Right ventricle myocardium inferior (tissue), 1 donor: ENCODE measurements at places on chromosomes 12 and 14. TPM values are rescaled to one million over a fixed set of nuclear protein-coding genes. Genes with fewer than 3 reads are reported as not detected.

- no peak for DNase-seq
Measured at GRCh38 chr14:24238123-24238522, 4.3 kb downstream of the TINF2 start.

- DNase-seq = no peak
Measured at GRCh38 chr14:92425101-92425500, 88.5 kb upstream of the RIN3 start.

DNA sequence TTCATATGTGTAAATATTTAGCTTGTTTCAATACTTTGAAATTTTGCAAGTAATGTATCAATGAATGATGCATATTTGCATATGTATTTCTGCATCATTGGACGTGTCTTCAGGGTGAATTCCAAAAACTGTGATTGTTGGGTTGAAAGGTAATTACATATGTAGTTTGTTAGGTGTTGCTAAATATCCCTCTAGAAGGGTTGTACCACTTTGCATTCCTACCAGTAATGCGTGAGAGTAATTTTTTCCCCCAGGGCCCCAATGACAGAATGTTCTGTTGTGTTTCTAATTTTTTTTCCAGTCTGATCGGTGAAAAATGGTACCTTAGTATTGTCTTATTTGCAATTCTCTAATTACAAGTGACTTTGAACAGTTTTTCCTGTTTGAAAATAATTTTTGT, 408.9 kb downstream of the NAV3 start:
- no peak for DNase-seq

DNA sequence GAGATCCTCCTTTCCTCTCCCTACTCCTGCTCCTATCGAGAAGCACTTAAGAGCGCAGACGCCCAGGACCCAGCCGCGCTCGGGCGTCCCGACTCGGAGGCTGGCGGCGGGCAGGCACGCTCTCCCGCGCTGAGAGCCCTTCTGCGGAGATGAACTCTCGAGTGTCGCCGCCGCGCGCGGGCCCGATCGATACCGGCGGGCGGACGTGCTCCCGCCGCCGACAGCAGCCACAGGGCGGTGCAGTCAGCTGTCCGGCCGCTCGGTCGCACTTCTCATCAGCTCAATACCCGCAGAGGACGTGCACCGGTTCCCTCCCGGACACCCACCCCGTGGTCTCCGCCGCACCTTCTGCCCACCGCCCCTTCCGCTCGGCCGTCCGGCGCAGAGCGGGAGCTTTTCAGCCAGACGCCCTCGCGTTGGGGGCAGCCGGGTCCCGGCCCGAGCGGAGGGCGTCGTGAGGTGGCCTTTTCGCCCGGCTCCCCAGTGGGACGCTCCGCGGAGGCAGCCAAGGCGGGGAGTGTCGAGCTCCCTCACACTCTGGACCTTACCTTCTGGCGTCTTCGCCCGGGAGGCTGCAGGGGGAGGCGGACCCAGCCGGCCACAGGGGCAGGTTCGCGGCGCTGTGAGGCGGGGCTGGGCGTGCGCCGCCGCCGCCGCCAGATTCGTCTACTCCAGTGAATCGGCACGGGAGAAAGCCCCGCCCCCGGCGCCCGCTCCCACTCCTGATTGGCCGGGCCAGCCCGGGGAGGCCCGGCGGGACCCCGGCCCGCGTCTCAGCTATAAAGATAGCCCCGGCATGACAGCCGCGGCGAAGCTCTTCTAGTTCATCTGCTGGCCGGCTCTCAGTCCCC, at the start of gene INSM2:
INSM2 (plus strand) TSS at position 808 of the 851 bp plus-strand sequence. CDS start 89 bp downstream, outside the sequence.
- DNase-seq = peak; percentile 68

GRCh38 chr14:33369972-33370371, 431.3 kb downstream of the NPAS3 start:
- no peak for DNase-seq

- no peak for DNase-seq
Measured at GRCh38 chr14:73696466-73697400, 17.5 kb downstream of the PNMA1 start.

DNA sequence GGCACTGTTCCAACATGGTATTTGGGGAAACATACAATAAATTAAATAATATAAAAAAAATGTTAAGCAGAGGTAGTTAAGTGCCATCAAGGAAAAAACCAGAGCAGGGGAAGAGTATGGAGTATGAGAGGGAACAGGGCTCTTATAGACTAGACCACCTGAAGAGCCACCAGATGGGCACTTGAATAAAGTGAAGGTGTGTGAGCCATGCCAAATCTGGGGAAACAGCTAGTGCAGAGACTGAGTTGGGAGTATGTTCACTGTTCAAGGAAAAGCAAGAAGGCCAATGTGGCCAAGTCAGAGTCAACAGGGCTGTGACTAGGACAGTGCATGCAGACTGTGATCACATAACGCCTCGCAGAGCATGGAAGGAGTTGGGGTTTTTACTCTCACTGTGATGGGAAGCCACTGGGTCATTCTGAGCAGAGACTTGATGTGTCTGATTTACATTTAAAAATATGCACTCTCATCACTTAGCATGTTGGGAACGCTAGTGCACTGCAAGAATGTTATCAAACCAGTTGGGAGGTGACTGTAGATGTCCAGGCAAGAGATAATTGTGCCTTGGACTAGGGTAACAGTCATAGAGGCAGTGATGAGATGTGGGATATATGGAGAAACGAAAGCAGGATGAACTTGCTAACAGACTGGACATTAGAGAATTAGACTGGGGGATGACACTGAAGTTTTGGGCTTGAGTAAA, 25.6 kb downstream of the NDUFA12 start:
- DNase-seq = no peak

- no peak for DNase-seq
Measured at GRCh38 chr14:94793901-94794300, 24.0 kb upstream of the GSC start.

- DNase-seq = no peak
Measured at GRCh38 chr12:89529738-89530137, 3.9 kb upstream of the POC1B start.

DNA sequence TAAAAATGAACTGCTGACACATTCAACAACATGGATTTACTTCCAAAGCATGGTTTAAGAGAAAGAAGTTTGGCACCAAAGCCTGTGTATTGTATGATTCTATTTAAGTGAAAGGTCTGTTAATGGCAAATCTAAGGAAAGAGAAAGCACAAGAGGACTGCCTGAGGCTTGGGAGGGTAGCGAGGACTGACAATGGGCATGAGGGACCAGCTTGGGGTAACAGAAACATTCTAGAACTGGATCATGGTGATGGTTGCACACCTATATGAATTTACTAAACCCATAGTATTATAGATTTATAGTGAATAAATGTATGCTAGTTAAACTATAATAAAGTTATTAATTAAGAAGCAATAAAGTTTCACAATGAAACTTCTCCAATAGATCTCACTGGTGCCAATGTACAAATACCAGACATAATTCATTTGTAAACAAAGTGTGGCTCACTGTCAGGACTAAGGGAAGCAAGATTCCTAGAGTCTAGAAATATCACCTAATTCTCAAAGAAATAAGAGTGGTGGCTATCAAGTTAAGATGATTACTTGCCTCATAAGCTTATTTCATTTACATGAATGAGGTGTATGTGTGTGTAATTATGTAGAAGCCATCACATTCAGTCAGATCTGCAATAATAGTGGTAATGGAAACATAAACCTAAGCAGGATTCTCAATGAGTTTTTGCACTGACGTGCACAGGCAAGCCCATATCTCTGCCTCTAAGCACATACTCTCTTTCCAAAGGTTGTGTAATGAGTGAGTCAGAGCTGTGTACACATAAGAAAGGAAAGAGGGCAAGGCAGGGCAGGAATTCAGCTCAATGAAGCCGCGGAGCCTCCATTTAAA, 353.4 kb downstream of the KCNH5 start:
- DNase-seq = no peak

GRCh38 chr14:75141062-75141461, 14.2 kb upstream of the NEK9 start:
- no peak for DNase-seq

- no peak for DNase-seq
Measured at GRCh38 chr12:87094356-87094755, 838.2 kb upstream of the MGAT4C start.

- no peak for DNase-seq
Measured at GRCh38 chr14:26191123-26191522, 406.7 kb downstream of the NOVA1 start.

- no peak for DNase-seq
Measured at GRCh38 chr14:75826599-75826998, 155.2 kb downstream of the TGFB3 start.

- DNase-seq = no peak
Measured at GRCh38 chr12:112559784-112560183, 141.0 kb downstream of the PTPN11 start.

DNA sequence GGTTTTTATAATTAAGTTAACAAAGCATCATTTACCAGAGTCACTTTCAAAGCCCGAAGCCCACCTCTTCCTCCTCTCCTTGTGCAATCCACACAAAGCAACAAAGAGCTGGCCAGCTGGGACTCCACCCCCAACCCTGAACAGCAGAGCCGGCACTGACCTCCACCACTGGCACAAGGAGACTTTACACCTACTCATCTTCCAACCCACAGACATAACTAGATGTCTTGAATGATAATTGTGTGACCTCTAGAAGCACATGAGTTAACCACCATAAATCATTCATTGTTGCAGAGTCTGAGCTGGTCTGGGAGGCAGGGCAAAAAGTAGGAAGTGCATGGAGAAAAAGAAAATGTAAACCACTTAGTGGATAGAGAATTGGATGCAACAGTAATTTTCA, 72.2 kb downstream of the ST8SIA1 start:
- no peak for DNase-seq

- DNase-seq = no peak
Measured at GRCh38 chr12:58291106-58291505, 349.7 kb downstream of the ATP23 start.

DNA sequence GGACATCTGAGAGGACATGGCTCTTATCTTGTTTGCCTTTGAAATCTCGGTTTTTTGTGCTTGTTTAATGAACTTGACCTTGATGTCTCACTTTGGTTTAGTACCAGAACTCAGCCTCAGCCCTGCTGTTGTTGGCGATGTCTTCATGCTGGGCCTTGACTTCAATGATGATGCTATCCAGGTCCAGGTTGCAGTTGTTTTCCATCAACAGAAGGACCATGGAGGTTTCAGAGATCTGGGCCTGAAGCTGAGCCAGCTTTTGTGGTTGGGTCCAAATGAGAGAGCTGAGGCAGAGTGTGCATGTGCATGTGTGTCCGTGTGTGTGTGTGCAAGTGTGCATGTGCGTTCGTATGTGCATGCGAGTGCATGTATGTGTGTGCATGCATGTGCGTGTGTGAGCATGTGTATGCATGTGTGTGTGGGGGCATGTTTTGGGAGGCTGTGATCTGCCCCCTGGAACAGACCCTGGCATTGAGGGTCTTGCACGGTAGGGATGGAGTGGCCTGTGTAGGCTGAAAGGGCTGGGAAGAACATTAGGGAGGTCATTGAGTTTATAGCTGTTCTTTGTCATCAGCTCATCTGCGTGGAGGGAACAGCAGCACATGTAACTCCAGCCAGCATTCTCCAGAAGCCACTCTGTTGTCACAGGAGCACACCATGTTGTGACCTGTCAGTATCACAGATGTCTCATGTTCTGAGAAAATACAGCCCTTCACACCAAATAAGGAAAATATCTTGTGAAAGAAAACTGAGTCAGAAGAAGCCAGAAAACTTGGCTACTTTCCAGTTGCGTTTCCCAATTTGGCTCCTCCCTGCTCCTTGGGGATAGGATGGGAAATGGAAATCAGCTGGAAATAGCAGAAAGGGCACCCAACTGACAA, 10.0 kb upstream of the KRT82 start:
- DNase-seq = no peak

DNA sequence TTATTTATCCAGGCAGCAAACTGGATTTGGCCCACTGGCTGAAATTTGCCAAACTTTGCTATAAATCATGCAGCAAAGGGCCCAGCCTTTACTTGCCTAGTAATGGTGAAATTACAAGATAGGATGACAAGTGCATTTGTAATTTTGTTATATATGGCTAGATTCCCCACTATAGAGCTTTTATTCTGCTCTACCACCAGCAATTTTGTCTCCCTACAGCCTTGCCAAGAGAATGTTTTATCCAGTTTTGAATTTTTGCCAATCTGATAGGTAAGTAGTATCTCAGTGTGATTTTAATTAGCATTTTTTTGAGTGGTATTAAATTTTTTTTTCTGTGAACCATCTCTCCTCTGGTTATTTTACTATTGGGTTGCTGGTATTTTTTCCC, 161.6 kb downstream of the SLC41A2 start:
- no peak for DNase-seq

GRCh38 chr14:68376067-68376779, 416.6 kb downstream of the ZFP36L1 start:
- no peak for DNase-seq

DNA sequence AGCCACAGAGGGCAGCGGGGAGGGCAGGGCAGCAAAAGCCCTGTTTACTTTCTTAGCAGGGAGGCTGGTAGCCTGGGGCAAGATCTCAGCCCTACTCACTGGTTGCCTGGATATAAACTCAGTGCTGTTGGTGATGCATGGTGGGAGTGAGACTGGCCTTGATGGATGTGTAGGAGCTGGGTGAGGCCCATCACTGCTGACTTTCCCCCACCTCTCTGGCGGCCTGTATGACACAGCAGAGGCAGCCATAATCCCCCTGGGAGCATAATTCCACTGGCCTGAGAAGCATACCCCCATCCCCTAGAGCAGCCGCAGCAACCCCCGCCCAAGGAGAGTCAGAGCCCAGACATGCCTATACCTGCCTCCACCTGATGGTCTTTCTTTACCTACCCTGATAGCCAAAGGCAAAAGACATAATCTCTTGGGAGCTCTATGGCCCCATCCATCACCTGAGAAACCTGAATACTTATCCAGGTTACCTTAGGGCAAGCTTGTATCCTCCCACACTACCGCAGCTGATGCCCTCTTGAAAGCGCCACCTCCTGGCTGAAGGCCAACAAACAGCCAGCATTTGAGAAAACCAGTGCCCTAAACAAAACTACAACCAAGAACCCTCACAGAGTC, 59.3 kb downstream of the DNAI7 start:
- no peak for DNase-seq

GRCh38 chr12:53431187-53431586, 7.5 kb downstream of the AMHR2 start:
- no peak for DNase-seq

OTOGL gene
- total RNA-seq = 0.38 TPM

NGB gene
- not detected for total RNA-seq

ERP27 gene
- 0.19 TPM for total RNA-seq

TEX52 gene
- not detected for total RNA-seq

NKX2-1 gene
- not detected for total RNA-seq

OTUB2 gene
- 0.35 TPM for total RNA-seq

IL26 gene
- total RNA-seq = not detected
